ENCODE measurements at places on chromosomes 12 and 14.

- no peak for DNase-seq
Measured at GRCh38 chr12:105476616-105477015, 146.1 kb downstream of the C12orf75 start.

- no peak for DNase-seq
Measured at GRCh38 chr12:50784501-50784900, 20.6 kb downstream of the ATF1 start.

DNA sequence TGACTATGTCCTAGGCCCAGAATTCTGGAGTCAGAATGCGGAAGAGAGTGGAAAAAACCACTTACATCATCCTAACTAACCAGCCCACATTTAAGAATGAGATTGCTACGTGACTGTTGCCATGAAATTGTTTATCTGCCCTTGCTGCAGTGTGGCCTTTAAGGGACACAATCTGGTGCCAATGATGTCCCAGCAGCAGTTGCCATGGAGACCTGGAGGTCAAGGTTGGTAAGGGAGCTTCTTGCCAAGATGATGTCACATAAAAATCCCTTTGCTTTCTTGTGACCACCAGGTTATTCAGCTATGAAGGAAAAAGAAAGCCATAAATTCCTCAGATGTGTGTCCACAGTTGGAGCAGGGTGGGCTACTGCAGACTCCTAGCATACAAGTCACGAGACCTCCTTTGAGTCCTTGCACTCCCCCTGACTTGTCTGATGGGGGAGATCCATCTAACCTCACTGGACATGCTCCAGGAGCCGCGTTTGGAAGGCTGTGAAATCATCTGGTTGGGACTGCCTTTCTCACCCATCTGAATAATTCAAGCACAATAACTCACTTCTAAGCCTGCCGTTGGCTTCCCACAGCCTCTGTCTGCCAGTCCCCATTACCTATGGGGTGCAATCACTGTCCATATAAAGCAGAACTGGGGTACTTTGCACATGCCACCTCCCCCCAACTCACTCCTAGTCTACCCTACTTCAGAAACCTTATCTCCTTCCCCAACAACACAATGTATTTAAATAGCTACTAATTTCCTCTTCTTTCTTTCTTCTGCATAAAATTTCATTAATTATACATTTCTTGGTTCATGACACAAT lies 165.6 kb downstream of the ZFP36L1 start:
- DNase-seq: no peak

DNA sequence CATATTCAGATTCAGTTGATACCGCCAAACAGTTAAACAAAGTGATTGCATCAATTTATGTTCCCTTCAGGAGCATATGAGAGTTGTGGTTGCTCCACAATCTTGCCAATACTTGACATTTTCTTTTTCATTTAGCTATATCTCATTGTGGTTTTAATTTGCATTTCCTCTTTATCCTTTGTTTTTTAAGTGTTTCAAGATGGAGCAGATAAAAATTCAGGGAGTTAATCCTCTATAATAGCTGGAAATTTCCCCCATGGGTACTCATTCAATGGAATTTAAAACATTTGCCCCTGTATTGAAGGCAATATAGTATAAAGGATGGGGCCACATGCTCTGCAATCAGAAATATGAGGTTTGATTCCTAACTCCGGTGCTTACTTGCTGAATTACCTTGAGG lies 1.1 kb upstream of the EXD2 start:
- DNase-seq: no peak

DNA sequence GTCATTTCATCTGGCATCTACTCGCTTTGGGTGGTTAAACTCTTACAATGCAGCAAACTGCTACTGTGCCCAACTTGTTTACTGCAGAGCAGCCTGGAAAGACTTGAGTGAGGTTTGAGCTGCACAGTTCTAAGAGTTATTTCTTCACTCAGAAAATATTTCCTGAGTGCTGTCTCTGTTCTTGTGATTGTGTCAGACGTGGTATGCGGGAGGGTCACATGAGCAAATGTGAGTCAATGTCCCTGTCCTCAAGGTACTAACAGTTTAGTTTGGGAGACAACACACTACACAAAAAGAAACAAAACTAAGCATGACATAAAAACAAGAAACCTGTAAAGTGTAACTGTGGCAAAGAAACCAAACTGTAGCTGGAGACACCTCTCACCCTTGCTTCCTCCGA lies 32.4 kb downstream of the FLVCR2 start:
- DNase-seq: no peak

GRCh38 chr14:60922050-60922449 lies 58.8 kb downstream of the TRMT5 start:
- DNase-seq: no peak

DNA sequence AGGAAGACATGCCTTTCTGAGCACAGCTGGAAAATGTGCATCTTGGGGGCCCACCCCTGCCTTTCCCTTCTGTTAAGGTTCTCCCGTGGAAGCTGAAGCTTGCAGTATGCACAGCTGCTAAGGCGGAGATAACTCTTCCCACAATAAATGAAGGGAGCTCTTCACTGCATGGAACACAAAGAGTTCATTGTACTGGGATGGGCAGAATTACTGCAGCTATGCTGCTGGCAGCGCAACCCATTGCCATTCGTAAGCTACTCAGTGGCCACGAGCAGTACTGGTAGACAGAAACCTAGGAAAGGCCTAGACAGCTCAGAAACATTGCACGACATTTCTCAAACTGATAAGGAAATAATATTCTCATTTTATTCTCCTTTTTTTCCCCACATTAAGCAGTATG lies 310.2 kb downstream of the MDGA2 start:
- DNase-seq: no peak
